ENCODE measurements at places on chromosomes 4 and X.
A peak's percentile ranks its signal among the peaks of the same experiment; 100 is the strongest.

DNA sequence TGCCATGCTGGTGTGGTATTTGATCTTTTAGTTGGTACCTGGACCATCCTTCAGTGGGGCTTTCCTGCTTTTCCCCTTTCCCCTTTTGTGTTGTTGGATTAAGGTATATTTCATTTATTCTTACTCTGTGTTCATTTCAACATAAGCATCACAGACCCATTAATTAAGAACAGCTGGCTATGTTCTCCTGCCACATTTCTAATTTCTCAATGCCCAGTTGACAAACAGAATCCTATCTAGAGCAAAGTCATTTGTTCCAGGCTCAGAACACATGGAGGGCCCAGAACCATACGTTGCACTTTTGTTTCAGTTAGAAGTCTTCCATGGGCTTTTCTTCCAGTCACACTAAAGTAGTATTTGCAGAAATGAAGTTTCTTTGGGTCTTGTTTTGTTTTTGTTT is 46.1 kb upstream of the EOLA2 start:
- no peak for DNase-seq

DNA sequence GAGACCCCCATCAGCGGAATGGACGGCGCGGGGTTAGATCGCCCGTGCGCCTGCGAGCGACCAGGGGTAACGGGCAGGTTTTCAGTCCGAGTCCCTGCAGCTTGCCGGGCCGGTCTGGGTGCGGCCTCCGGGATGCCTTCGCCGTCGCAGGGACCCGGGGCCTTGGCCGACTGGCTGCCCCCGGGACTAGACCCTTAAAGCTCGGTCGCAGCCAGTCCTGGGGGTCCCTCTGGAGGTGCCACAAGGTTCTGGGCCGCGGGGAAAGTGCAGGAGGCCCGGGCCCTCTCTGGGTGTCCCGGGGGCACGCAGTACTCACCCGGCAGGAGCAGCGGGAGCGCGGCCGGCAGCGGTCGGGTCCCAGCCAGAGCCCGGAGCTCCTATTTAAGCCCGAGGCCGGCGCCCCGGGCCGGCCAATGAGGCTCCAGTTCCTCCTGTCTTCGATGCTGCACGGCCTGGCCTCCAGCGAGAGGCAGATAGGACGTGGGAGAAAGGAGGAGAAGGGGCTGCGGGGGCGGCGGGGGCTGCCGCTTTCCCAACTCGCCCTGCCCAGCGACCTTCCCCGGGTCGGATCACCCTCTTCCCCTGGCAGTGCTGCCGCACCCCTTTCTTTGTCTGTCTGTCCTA is at the start of gene SPON2:
TSS of gene SPON2 (minus strand) at position 356 of the 624 bp plus-strand sequence.
- DNase-seq: no peak

- no peak for DNase-seq
Measured at GRCh38 chr4:115274545-115274944, 161.1 kb upstream of the NDST4 start.

- no peak for DNase-seq
Measured at GRCh38 chr4:24840826-24841543, 45.6 kb downstream of the SOD3 start.

DNA sequence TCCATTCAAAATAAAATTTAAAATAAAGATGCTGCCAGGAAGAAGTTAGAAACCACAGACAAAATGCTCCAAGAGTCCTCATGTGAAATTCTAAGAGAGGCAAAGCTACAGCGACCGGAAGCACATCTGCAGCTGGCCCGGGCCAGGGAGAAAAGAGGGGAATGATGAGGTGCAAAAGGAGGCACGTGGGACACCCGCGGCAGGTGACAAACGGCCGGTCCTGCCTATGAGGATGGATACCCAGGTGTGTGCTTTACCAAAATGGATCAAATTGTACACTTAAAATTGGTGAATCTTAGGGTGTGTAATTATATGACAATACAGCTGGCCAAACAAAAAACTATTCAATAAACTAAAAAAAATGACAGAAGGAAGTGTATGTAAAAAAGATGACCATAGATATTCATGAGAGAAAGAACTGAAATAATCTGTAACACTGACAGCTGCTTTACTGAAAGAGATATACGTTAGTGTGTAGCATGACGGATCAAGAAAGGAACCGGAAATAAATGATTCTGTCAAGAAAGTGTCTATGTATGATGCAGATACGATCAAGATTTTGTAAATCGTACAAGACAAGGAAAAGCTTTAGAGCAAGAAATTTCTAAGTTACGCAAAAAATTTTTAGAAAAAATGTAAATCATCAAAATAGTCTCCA is 29.5 kb downstream of the PPP2R3B start:
- DNase-seq: no peak

GRCh38 chrX:37594755-37595382 is 23.4 kb downstream of the LANCL3 start:
- DNase-seq: no peak

- DNase-seq: no peak
Measured at GRCh38 chrX:22165732-22166457, 106.8 kb upstream of the CBLL2 start.

- no peak for DNase-seq
Measured at GRCh38 chr4:112852601-112853000, 196.9 kb upstream of the ANK2 start.

DNA sequence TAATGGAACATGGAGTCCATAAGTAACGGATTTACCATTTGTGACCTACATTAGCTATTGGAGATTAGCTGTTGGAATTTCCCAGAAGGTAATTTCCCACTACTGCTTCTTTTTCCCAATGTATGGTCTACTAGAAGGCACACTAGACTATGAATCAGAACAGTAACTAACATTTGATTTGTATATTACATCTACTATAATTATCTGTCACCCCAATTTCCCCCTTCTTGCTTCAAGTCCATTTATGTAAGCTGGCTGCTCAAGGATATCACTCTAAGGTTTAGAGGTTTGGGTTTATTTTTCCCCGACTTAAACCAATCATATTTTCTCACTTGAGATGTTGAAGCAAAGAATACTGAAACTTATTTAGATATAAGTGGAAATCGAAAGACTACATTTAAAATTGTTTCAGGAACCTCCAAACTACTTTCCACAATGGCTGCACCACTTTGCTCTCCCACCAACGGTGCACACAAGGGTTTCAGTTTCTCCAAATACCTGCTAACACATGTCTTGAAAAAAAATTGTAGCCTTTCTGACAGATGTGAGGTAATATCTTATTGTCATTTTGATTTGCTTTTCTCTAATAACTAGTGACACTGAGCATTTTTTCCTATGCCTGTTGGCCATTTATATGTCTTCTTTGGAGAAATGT is 33.3 kb upstream of the H2AZ1 start:
- no peak for DNase-seq

DNA sequence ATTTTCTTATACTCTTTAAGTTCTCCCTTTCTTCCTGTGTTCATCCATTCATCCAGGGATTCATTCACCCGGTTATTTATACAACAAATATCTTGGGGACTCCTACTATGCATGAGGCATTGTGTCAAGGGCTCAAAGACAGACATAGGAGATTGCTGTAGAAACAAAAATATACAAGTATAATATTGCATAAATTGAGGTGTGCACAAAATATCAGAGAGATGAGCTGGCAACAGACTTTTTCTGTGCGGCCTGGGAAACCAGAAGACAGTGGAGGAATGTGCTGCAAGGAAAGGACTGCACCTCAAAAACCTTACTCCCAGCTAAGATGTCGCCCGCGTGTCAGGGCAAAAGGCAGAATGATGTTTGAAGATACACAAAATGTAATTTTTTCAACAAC is 9.6 kb downstream of the OTOP1 start:
- no peak for DNase-seq

- DNase-seq: peak; percentile 4
Measured at GRCh38 chrX:111568354-111568753, 56.9 kb downstream of the SERTM2 start.

GRCh38 chrX:46317163-46317562 is 228.1 kb downstream of the ZNF674 start:
- no peak for DNase-seq

- DNase-seq: no peak
Measured at GRCh38 chr4:130603043-130603442, 1507.1 kb downstream of the C4orf33 start.

- peak; percentile 41 for DNase-seq
Measured at GRCh38 chrX:68894513-68895340, 65.9 kb downstream of the EFNB1 start.

DNA sequence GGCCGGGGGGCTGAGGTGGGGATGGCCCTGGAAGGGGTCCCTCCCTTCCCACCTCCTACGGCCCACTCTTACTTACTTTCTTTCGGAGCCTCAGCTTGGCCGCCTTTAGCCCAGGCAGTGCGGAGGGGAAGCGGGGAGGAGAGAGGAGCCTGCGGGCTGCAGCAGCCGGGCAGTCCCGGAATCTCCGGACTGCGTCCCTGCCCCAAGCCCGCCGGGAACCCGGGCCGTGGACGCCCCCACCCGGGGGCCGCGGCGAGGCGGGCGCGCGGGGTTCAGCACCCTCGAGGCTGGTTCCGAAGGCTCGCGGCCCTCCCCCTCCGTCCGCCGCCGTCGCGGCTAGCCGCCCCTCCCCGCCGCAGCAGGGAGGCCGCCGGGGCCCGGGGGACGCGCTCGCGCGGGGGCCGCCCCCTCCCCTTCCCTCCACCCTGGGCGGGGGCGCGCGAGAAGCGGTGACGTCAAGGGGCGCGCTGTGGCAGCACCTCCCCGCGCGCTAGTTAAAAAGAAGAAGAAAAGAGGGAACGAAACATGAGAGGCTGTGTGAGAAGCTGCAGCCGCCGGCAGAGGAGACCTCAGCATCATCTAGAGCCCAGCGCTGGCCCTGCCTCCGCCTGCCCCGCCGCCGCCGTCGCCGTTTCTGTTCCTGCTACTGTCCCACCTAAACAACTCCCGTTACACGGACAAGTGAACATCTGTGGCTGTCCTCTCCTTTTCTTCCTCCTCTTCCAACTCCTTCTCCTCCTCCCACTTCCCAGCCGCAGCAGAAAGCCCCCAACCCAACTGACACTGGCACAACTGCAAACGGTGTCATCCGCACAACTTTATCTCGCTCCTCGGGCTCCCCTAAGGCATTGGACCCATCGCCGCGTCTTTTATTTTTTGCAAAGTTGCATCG is at the start of gene HHIP:
TSS of gene HHIP (plus strand) at position 526 of the 892 bp plus-strand sequence. CDS start 520 bp downstream, outside the sequence.
- DNase-seq: peak; percentile 42

DNA sequence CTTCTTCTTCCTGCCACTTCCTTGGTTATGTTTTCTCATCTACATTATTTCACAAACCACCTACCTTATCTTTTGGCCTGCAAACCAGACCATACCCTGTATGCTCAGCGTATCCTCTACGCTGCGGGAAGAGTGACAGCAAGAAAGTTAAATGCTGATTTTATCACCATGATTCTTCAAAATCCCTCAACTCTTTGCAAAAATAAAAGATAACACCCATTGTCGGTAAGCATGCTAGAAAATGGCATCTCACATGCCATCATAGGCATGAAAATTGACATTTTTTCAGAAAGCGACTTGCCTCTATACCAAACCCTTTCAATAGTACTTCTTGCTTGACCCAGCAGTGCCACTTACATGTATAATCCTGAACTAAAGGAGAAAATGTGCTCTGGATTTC is 102.0 kb downstream of the HPGD start:
- no peak for DNase-seq

DNA sequence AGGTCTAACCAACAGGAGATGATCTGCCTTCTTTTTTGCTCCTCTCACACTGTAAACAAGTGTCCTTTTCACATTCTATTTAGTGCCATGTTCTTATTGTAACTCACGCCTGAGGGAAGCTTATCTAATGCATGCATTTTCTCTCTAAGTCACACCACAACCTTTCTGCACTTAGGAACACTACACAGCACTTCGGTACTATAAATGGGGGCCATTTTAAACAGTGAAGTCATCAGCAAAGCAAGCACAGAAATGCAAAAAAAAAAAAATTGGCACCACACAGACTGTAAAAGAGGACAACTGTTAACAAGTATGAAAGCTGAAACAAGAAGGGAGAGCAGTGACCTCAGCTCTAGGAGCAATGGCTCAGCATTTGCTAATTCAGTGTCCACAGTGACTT is 45.2 kb downstream of the PRSS12 start:
- DNase-seq: no peak

DNA sequence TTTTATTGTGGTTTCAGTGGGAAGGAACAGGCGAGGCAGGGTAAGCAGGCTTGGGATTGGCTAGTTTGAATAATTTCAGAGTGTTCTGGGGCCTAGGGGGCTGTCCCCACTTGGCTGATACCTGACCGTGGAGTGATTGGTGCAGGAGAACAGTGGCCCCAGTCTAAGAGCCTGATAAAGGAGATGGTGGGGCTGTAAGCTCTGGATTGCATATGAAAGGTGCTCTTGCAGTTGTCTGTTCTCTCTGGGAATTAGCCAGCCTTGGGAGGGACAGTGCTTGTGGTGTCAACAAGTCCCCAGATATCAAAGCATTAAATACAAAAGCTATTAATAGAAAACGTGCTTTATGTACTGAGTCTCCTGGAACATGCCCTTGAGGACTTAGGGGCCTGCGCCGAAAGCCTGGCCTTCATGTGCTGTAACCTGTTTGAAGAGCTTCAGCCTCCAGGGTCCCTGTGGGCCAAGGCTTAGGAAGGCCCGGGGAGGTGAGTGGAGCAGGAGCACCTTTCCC is 30.4 kb upstream of the CLTRN start:
- no peak for DNase-seq

DNA sequence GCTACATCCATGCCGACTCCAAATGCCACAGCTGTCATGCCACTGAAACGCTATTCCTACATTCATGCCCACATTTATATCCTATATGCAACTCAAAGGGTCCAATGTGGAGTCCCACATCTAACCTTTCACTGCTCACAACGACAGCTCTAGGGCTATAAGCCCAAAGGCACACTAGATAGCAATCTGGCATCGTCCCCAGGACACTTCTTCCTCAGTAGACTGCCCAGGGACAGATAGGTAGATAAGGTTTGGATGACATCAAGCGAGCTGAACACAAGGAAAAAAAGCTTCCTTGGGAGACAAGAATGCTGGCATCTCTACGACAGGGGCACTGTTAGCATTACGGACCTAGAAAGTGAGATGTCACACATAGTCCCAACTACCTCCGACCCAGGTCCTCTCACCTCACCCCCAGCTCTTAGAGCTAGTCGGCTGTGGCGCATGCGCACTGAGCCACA is 685 bp downstream of the RAB9B start:
- DNase-seq: peak; percentile 51

GRCh38 chr4:47143261-47143660 is 111.9 kb downstream of the GABRB1 start:
- no peak for DNase-seq

- DNase-seq: peak; percentile 93
Measured at GRCh38 chr4:55125087-55125721, at the start of gene KDR. Gene KDR (minus strand): TSS chr4:55125595. CDS start chr4:55125293, 302 bp downstream.

DNA sequence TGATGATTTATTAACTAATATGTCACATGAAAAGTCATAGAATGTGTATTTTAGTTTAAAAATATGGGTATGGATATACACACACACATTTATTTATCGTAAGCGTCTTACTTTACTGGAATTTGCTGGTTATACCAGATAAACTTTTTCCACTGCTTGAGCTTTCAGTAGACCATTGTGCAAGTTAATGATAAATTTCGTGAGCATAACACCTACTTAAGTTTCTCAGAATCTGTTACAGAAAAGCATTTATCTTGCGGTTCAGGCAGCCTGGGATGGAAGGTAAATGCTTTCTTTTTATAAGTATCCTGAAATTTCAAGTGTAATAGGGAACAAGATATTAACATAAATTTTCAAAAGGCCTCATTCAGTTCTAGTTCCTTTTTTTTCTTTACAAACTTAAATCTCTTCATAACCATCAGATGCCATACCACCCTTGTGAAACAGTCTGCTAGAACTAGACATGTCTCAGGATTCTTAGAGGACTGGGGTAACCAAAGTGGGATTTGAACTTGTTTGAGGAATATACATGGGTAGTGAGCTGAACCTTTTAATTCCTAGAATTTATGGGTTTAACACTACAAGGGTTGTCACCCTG is 27.7 kb downstream of the ATP7A start:
- DNase-seq: no peak

GRCh38 chr4:2871466-2871865 is 27.8 kb downstream of the ADD1 start:
- DNase-seq: no peak

Data from endothelial cell (in vitro differentiated cells).